ENCODE measurements at places on chromosomes 3 and 15.

- no peak for DNase-seq
Observed at GRCh38 chr3:56874269-56874668, 72.5 kb upstream of the ARHGEF3 start.

- no peak for DNase-seq
Observed at GRCh38 chr15:31740203-31740602, 290.1 kb upstream of the CHRNA7 start.

- no peak for DNase-seq
Observed at GRCh38 chr15:69868756-69869155, 229.0 kb downstream of the TLE3 start.

- DNase-seq, result no peak
Observed at GRCh38 chr3:127573912-127574311, 16.6 kb downstream of the TPRA1 start.

GRCh38 chr3:185308126-185308754 is 54.4 kb upstream of the EHHADH start:
- DNase-seq, result peak; percentile 24

DNA sequence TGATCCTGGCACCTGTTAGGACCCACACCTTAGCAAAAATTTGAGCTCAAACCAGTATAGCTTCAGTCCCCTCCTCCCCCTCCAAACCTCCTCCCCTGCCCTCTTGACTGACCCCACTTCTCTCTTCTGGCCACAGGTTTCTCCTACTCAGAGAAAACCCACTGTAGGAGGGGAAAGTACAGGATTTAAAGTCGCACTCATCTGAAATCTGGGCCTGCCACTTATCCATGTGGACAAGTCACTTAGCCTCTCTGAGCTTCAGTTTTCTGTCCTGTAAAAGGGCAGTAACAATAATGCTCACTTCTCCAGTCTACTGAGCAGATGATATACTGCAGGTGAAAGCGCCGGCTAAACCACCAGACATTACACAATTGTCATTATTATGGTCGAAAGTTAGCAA is 142.7 kb downstream of the MEGF11 start:
- DNase-seq, result no peak

- DNase-seq, result no peak
Observed at GRCh38 chr3:164024786-164025185, 1053.5 kb downstream of the SI start.

DNA sequence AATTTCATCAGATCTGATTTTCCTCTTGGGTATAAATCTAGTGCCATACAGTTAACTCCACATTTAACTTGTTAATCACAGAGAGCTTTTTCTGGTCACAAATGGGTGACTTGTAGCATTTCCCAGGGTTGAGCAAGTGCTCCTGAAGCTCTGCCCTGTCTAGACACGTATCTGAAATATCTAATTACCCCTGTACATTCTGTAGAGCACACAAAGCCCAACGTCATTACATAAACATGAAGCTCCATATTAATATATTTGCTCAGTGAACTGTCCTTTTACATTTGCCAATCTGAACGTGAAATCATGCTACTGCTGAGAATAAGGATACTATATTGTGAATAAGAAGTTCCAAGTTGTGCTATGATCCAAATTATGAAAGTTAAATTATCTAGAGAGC is 49.0 kb downstream of the THBS1 start:
- no peak for DNase-seq

GRCh38 chr3:41600616-41601015 is 361.3 kb downstream of the ULK4 start:
- DNase-seq, result no peak

Data from T-helper 17 cell (primary cell).